ENCODE measurements at places on chromosomes 6 and 20.

DNA sequence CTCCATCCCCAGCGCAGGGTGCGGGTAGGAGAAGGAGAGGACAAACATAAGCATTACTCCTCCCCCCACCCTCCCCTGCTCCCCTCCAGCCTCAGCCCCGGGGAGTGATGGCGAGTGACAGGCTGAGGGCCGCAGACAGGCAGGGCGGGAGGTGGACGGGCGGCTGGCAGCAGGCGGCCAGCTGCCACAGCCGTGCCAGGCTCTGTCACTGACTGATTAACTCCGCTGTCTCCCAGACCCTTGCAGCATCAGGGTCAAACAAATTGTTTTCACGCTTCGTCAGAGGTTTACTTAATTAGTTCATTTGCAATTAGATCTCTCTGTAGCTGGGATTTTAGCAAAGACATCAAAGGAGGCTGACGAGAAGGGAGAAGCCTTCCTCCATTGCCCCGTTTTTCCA lies 41.9 kb downstream of the FOXP4 start:
- no peak for DNase-seq

DNA sequence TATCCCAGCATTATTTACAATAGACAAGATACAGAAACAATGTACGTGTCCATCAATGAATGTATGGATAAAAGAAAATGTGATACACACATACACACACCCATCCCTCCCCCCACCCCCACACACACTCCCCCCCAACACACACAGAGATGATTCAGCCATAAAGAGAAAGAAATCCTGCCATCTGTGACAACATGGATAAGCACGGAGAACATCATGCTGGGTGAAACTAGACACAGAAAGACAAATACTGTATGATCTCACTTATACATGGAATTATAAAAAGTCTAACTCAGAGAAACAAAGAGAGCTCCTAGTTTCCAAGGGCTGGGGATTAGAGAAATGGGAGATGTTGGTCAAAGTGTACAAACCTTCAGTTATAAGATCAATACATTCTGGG lies 104.8 kb upstream of the LY86 start:
- no peak for DNase-seq

DNA sequence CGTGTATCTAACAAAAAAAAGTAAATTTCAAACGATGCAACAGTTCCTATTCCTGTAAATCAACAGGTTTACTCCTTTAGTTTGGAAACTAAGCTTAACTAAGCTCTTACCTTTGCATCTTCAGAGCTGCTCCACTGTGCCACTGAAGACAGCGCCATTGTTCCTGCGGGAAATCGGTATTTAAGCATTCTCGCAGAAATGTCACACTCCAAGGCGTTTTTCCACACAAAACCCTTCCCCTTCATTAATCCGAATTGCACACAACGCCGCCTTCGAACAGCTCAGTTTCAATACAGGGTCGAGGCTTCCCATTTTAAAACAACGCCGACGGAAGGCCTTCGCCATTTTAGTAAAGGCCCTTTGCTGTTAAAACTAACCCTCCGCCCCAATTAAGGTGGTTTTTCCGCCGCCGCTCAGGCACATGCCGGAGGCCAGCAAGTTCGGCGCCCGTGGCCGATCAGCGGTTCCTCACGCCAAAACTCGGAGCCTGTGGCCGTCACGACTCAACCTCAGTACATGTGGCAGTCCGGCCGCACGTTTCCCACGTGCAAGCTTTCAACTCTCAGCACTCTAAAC lies 35.4 kb upstream of the SYNCRIP start:
- no peak for DNase-seq

DNA sequence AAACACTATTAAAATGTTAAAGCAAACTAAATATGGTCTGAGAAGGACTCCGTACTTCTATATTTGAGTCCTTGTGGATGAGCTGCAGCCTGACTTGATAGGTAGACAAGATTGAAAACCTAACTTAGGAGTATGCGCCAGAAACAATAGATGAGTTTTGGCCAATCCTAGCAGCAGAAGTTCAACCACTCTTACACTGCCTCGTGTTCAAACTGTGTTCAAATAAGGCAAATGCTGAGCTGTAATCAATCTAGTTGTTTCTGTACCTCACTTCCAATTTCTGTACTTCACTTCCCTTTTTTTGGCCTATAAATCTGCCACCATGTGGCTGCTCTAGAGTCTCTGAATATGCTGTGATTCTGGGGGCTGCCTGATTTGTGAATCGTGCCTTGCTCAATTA lies 13.2 kb upstream of the SERINC1 start:
- no peak for DNase-seq

GRCh38 chr6:16301511-16301910 lies 63.1 kb downstream of the GMPR start:
- no peak for DNase-seq

DNA sequence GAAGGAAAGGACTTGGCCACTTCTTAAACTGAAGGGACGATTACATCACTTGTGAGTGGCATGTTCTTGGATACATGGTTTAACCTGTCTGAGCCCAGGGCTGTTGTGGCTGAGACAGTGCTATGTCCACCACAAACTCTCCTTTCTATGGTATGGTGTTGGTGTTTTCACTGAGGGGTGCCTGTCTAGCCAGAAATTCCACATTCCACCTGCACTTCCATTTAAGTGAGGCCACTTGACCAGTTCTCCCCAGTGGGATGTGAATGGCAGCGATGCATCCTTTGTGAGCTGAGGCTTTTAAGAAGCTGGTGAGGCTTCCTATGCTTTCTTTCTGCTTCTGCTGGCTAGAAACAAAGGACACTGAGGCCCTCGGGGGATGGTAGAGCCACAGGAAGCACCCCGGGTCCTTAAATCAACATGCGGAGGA lies 151.4 kb upstream of the CHD6 start:
- DNase-seq, result no peak

DNA sequence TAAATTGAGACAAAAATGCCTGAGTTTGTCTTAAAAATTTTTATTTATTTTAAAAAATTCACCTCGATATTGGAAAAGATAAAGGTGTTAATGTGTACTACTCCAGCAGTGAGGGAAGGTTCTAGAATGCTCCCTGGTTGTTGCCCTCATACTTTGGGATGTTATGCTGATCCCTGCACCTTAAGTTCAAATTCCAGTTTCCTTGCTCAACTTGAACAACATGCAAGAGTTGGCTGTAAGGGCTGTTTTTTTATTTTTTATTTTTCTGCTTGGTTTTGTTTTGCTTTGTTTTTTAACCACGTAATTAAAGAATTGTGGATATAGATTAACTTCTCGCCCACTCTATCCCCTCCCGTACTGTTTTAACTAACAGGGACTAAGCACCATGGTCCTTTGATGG lies 158.7 kb upstream of the CITED2 start:
- no peak for DNase-seq

- no peak for DNase-seq
Measured at GRCh38 chr6:41664271-41664670, 26.0 kb downstream of the MDFI start.

GRCh38 chr6:25743868-25744267 lies 10.7 kb upstream of the SLC17A4 start:
- no peak for DNase-seq

GRCh38 chr20:58847463-58847862 lies 3.2 kb downstream of the GNAS-AS1 start:
- no peak for DNase-seq

DNA sequence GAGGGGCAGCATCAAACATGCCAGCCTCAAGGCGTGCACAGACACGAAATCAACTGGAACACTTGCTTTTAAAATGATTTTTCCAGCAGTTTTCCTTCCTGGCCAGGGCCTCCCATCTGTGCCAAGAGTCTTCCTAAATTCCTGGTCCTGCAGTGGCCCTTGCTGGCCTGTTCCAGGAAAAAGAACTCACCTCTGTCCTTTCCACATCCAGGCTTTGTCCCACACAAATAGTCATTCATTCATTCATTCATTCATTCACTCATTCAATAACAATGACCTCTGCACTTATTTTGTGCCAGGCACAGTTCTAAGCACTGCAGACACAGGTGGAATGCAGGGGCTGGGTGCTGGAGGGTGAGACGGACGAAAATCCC lies 89.0 kb upstream of the CCDC167 start:
- no peak for DNase-seq

GRCh38 chr6:1916334-1917070 lies 306.8 kb downstream of the FOXC1 start:
- DNase-seq, result no peak

DNA sequence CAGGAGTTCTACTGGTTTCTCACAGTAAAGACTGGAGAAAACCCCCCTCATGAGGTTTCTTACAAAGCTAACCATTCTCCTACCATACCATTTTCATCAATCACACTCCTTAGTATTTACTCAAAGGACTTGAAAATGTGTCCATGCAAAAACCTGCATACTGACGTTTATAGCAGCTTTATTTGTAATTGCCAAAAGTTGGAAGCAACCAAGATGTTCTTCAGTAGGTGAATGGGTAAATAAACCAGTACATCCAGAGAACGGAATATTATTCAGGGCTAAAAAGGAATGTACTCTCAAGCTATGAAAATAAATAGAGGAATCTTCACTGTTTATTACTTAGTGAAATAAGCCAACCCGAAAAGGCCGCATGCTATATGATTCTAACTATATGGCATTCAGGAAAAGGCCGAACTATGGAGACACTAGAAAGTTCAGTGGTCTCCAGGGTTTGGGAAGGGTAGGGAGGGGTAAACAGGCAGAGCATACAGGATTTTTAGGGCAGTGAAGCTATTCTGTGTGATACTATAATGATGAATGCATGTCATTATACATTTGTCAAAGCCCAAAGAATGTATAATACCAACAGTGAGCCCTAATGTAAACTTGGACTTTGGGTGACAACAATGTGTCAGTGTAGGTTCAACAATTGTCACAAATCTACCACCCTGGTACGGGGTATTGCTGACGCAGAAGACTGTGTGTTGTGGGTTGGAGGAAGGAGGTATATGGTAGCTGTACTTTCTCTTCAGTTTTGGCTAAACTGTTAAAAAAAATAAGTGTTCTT lies 50.6 kb downstream of the SNX5 start:
- no peak for DNase-seq

GRCh38 chr6:148346681-148347440 lies 4.2 kb downstream of the SASH1 start:
- no peak for DNase-seq

DNA sequence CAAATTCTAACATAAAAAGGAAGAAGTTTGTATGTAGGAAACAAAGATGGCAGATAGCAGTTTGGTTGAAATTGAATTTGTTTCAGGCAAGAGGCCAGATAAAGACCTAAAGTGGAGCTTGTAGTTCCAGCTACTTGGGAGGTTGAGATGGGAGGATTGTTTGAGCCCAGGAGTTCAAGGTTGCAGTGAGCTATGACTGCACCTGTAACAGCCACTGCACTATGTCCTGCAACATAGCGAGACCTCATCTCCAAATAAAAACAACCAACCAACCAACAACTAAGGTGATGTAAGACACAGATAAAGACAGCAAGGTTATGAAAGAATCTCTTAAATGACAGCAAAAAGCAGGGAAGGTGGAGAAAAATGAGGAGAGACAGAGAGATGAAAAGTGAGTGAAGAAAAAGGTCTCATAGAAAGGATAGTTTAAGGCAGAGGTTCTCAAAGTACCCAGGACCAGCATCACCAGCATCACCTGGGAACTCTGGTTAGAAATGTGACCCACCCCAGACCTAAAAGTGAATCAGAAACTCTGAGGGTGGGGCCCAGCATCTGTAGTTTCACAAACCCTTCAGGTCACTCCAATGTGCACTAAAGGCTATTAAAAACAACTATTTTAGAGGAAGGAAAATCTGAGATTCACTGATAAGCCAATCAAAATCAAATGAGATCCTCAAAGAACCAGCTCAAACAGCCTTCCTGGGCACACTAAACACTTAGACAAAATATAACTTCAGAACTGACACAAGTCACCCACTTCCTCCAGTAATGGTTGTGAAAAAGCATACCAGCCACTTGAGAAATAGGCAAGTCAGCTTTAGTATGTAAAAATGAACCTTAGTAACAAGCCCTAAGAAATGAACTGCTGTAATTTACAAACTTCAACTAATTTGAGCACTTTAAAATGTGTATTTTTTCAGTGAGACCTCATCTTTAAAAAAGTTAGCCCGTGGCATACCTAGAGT lies 57.6 kb downstream of the FAM184A start:
- DNase-seq, result no peak

DNA sequence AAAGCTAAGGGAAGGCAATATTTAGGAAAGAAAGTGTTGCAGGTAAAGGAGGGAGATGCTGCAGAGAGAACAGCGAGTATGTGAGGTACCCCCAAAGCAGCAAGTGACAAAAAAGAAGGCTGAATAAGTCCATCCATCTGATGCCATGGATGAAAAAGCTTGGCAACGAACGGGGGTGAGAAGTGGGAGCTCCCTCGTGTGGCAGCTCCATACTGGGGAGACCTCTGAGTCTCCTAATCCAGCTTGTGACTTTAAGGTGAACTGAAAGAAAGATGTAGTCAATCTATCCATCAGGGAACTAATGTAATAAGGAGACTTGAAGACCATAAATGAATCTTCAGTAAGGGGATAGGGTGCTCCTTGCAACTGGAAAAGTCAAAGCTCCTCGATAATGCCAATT lies 156.6 kb downstream of the OTOR start:
- no peak for DNase-seq

DNA sequence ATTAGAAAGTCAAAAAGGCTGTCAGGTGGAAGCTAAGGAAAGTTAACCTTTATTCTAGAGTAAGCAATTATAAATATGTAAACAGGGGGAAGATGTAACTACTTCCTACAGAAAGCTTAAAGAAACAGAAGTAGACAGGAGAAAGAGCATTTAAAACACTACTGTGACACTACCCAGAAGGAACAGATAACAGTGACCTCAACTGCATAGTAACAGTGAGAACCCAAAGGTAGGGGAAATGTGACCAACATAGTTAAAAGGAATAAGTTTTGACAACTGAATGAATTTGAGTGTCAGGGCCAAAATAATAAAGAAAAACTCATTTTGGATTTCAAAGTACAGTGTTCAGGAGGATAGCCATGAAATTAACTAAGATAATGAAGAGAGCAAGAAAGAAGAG lies 43.5 kb downstream of the IBTK start:
- DNase-seq, result no peak

DNA sequence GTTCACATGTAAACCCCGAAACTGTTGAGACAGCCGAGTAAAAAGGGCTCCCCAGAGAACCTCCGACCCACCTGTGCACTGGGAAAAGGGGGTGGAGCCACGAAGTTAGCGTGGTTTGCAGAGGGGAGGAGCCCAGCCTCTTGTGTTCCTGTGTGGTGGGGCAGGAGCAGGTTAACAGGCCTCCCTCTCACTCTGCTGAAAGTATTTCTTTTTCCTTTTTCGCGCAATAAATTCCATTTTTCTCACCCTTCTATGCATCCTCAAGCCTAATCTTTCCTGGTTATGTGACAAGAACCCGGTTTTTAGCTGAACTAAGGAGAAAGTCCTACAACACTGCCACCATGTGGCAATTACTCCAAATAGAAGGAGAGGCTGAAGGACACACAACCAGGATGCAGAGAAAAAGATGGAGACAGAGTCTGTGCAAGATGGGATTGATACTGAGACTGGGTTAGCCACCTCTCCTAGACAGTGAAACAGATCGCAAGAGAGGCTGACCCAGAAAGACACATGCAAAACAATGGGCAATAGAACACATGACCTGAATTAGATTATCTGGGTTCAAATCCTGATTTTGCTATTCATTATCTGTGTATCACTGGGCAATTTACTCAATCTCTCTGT lies 168.7 kb upstream of the PRSS16 start:
- DNase-seq, result no peak

GRCh38 chr6:150347845-150348244 lies 21.0 kb upstream of the IYD start:
- no peak for DNase-seq

- DNase-seq, result no peak
Measured at GRCh38 chr20:38144598-38144973, 20.5 kb downstream of the TGM2 start.

Measured in NCI-H187 treated with DMSO at 0.1 percent for 48 hours (cell line).